ENCODE measurements at places on chromosomes 2 and 18. TPM values are rescaled to one million over a fixed set of nuclear protein-coding genes. Genes with fewer than 3 reads are reported as not detected.

GRCh38 chr2:110805894-110806452 is 73.6 kb downstream of the ACOXL start:
- DNase-seq: no peak

ASXL3 gene
- total RNA-seq: 15.6 TPM

DNA sequence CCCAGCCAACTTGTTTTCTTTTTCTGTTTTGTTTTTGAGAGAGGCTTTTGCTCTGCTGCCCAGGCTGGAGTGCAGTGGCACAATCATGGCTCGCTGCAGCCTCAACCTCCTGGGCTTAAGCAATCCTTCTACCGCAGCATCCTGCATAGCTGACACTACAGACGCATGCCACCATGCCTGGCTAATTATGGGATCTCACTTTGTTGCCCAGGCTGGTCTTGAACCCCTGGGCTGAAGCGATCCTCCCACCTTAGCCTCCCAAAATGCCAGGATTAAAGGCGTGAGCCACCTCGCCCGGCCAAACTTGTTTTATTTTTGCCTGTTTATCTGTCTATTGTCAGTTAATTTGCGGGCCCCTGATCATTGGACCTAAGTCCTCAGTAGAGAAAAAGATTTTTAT is 61.6 kb upstream of the MSH6 start:
- DNase-seq: no peak

RPE gene
- 48.5 TPM for total RNA-seq

- no peak for DNase-seq
Measured at GRCh38 chr18:9117980-9118841, 15.7 kb downstream of the NDUFV2 start.

- peak; percentile 88 for DNase-seq
Measured at GRCh38 chr2:20225294-20226151, 593 bp upstream of the SDC1 start.

DNA sequence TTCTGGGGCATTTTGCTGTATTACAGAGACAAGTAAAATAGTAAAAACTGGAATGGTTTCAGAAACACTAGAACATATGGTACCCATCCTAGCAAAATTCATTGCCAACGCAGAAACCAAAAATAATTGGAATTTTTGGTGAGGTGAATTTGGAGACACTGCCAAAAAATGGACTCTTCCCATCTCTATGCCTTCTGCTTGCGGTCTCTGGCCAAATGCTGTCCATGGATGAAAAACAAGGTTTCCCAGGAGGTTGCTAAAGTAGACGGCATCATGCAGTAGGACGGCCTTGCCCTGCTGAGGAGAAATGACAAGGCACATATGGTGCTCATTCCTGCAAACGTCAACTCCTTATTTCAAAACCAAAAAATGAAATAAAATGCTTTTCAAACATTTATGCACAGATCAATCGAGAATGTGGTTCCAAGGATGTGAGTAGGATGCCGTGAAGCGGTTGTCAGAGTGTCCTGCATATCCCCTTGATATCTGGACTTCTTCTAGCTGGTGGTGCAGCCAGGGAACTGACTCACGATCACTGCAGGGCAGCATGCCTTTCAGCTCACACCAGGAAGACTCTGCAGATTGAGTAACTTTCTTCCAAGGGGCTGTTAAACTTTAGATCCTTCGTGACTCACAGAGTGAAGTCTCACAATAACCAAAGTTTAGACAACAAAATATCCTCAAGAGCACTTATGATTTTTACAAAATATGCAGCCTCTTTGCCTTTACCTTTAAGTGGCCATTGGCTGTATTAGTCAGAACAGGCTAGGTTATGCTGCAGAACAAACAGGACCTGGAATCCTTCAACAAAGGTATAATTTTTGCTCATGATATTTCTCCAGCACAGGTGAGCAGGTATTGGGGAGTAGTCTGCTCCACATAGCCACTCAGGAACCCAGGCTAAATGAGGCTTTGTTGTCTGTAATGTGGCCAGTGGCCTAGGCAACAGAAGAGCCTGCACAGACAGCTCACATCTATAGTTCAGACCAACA is 149.4 kb upstream of the NDUFV2 start:
- DNase-seq: no peak

- no peak for DNase-seq
Measured at GRCh38 chr18:61896757-61897156, 4.0 kb upstream of the RNF152 start.

DNA sequence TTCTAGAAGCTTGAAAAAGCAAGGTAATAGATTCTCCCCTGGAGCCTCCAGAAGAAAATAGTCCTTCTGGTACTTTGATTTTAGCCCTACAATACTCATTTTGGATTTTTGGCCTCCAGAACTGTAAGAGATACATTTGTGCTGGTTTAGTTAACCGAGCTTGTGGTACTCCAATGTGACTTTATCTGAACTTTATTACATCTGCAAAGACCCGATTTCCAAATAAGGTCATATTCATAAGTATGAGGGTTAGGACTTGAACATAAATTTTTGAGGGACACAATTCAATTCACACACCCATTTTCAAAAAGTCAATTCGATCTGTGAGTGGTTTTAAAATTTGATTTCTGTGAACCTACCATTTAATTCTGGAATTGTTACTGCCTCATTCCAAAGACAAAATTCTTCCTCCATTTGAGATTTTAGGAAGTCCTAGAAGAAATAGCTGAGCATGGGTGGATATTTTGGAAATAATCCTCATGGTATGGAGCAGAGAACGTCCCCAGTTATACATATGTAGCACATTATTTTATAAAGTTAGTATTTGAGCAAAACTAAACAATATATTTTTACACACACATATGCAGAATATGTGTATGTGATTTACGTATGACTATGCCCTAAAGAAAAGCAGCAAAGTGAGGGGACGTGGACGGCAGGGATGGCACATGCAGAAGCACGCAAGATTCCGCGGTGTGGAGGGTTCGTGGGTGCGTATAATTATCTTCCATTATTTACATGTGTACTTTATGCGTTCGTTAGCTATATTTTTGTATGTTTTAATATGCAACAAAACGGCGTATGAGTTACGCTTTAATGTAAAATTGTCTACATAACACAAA is 905 bp upstream of the NUP35 start:
- no peak for DNase-seq

- no peak for DNase-seq
Measured at GRCh38 chr2:146777181-146777580, 1067.6 kb upstream of the ACVR2A start.

DNA sequence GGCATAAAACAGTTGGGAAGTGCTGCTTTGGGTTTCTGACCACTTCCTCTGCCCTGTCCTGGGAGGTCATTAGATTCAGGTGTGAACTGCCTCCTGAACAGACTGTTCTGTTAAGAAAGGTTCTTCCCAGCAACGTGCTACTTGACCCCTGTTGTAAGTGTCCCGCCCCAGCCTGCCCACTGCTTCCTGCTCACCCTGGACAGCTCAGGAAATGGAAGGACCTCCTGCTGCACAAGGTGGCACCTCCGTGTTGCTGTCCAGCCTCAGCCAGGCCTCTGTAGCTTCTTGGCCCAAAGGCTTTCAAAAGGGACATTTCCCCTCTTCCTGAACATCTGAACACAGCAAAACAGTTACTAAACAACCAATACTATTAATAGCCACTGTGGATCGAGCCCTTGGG is 5.3 kb downstream of the TOGARAM2 start:
- no peak for DNase-seq

GRCh38 chr2:2229626-2230432 is 101.2 kb downstream of the MYT1L start:
- DNase-seq: no peak

DNA sequence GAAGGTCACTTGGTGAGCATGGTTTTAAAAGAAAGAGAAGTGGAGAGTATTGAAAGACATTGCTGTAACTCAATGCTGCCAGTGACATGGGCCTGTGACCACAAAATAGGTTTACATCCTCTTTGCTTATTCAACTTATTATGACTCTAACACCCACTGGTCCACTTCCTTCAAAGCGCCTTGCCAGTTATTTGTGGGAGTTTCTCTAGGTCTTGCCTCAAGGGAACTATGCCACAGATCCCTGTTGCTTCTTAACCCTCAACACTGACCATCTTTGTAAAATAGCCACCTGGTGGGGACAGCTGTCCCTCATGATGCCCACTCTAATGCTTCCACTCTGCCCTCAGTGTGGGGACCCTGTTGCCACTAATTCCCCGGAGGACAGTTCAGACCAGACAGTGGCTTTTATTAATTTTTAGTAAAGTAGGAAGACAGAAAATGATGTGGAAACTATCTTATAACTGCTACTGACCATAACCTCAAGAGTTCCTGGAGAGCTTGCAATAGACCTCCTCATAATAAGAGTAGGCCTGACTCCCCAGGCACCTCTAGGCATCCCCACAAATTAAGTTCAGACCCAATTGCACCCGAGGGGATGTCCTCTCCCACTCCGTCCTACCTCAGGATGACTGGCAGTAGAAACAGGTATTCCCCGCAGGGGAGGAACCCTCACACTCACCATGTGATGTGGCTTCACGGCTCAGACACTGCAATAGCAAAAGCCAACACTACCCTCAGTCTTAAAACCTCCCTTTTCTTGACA is 31.3 kb upstream of the SLC25A52 start:
- DNase-seq: no peak

SLC8A1 gene
- total RNA-seq: 42.1 TPM

LBX2 gene
- 2.8 TPM for total RNA-seq

DNA sequence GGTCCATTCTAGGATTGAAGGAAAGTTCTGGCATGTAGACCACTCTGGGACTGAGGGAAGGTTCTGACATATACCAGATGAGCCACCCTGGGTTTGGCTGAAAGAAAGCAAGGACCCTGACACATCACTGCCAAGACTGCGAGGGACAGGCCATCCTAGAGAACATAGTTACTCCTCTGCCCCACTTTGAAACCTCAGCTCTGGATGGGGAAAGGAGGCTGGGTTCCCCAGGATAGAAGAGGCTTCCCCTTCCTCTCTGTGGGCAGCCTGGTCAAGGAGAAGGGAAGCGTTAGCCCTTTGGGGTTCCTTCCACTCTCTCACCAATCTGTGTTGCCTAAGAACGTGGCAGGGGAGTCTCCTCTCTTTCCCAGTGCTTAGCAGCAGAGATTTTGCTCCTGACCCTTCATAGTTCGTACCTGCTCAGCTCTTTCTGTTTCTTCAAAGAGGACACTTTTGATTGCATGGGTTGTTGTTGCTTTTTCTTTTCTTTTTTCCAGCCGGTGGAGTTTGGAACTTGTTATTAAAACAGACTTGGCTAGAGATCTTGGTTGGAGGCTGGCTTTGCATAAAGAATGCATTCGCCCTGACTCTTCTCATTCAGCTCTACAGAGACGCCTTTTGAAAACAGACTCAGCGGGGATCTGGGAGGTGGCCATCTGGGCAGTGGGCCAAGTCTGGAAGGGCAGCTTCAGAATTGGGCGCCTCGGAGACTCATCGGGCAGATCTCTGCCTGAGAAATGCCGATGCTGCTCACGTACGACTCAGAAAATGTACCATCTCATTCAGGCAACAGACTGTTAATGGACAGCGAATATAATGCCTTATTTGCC is 166.1 kb downstream of the CLIP4 start:
- no peak for DNase-seq

CCDC74A gene
- total RNA-seq: 19.9 TPM

DNA sequence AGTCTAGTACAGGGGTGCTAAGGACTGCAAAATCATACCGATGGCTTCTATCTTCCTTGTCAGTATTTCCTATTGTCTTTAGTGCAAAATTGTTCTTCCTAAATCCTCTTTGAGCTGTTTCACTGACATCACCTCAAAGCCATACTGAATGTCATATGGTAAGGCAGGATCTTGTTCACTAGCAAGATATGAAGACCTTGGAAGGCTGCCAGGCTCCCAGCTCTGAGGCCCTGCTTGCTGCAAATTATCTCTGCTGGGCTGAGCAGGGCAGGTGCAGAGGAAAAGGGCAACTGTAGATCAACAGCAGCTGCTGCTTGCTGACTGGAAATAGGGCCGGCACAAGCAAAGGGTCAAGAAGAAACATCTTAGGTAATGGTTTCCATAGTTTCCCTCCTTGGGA is 58.2 kb downstream of the PMAIP1 start:
- no peak for DNase-seq

- peak; percentile 84 for DNase-seq
Measured at GRCh38 chr2:42859006-42859552, 66.7 kb upstream of the HAAO start.

- DNase-seq: no peak
Measured at GRCh38 chr2:239258248-239258647, 142.6 kb downstream of the HDAC4 start.

GRCh38 chr2:230209422-230210051 is 10.2 kb downstream of the SP110 start:
- no peak for DNase-seq

SCTR gene
- 1.9 TPM for total RNA-seq

GPR39 gene
- 4.1 TPM for total RNA-seq

GRCh38 chr2:48414980-48415835 is 114.7 kb upstream of the STON1 start:
- no peak for DNase-seq

RBKS gene
- total RNA-seq: 3.2 TPM

ABCG8 gene
- not detected for total RNA-seq

- DNase-seq: no peak
Measured at GRCh38 chr2:153027533-153027932, 309.1 kb downstream of the ARL6IP6 start.

Measured in type B pancreatic cell (in vitro differentiated cells).